ENCODE measurements at places on chromosomes 2 and 18. TPM values are rescaled to one million over a fixed set of nuclear protein-coding genes. Genes with fewer than 3 reads are reported as not detected.

KRCC1 gene
- total RNA-seq = 11.1 TPM

RAPGEF4 gene
- 1.3 TPM for total RNA-seq

CNGA3 gene
- total RNA-seq = not detected

REG1A gene
- total RNA-seq = not detected

DNAH7 gene
- 0.07 TPM for total RNA-seq

RAB6C gene
- not detected for total RNA-seq

RBM43 gene
- total RNA-seq = 3.5 TPM

ANKRD62 gene
- total RNA-seq = not detected

UGT1A9 gene
- total RNA-seq = not detected

LCT gene
- 0.11 TPM for total RNA-seq

SCN7A gene
- total RNA-seq = not detected

Data from activated CD8-positive, alpha-beta T cell treated with anti-CD3 and anti-CD28 coated beads for 36 hours (primary cell).